ENCODE measurements at places on chromosomes 12 and 14.

DNA sequence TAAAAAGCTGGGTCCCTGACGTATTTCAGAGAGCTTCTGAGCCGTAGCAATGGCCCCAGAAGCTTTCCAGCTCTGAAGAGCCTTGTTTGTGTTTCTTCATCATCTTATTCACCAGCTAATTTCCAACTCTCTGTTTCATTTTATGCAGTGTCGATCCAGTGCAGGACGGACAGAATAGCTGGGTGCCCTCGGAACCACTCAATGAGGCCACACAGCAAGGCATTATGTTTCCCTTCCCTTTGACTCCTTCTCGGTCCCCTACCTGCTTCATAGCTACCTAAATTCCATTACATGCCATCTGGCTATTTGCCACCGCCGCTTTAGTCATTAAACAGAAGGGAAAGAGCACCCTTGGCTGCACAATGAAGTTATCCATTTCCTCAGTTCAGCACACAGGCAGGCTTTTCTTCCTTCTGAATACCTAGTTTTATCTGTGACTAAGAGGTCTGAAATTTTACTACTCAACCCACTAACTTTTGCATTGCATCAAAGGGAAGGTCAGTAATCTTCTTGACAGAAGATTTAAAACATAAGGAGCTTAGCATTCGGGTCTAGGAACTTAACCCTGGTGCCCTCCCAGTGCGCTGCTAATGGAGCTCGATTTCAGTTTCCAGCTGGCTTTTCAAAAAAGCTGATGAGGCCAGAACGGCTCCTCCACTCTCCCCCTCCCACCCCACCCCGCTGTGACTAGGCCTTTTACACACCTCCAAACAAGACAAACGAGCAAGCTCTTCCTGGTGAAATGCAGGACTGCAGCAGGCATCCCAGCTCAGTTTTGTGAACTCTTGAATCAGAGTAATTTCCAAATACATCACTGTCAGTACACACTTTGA, 176.8 kb downstream of the GXYLT1 start:
- no peak for DNase-seq

- no peak for DNase-seq
Measured at GRCh38 chr12:42873401-42873800, 283.9 kb upstream of the PRICKLE1 start.

- DNase-seq = no peak
Measured at GRCh38 chr12:62907078-62907477, 27.9 kb downstream of the PPM1H start.

- no peak for DNase-seq
Measured at GRCh38 chr14:55073856-55074255, 22.4 kb downstream of the MAPK1IP1L start.

Data from activated CD4-positive, alpha-beta T cell treated with anti-CD3 and anti-CD28 coated beads, Interleukin-2, amount 50 U/mL, for 1 hour (primary cell).